Uterus (tissue), 4 donors: ENCODE measurements at places on chromosomes 16 and 17. TPM values are rescaled to one million over a fixed set of nuclear protein-coding genes. Genes with fewer than 3 reads are reported as not detected.
A peak's percentile ranks its signal among the peaks of the same experiment; 100 is the strongest.

DNA sequence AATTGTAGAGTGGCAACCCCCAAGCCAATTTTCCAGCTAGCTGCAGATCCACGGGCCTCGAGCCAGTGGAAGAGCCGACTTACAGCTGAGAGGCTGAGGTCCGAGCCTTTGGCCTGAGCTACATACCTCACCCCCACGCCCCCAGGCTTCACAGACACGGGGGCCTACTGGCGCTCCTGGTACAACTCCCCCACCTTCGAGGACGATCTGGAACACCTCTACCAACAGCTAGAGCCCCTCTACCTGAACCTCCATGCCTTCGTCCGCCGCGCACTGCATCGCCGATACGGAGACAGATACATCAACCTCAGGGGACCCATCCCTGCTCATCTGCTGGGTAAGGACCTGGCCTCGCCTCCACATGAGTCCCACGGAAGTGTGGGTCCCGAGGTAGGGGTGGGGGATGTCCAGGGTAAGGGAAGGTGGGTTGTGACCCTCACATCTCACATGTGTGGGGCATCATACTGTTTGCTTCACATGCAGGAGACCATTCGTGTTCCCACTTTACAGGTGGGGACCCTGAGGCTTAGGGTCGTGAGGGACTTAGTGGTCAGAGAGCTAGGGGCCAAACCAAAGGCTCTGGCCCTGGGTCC lies 3.4 kb downstream of the ACE start:
- no peak for DNase-seq

DNA sequence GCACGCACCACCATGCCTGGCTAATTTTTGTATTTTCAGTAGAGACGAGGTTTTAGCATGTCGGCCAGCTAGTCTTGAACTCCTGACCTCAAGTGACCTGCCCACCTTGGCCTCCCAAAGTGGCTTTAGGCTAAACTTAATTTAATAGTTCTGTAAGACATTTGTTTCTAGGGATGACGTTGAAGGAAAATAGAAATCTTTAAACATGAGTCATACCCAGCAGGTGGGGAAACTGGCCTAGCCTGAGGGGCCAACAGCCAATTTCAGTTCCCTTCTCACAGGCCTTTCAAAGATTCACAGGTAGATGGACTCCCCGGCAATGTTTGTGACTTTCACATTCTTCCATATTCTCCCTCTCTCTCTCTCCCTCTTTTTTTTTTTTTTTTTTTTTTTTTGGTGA lies 18.1 kb upstream of the ITPRIPL2 start:
- no peak for DNase-seq

- no peak for DNase-seq
Observed at GRCh38 chr16:55035956-55036355, 105.3 kb downstream of the IRX5 start.

GRCh38 chr17:8122924-8123694 lies 797 bp downstream of the HES7 start:
- DNase-seq: peak; percentile 28

- DNase-seq: no peak
Observed at GRCh38 chr17:16888413-16889087, 83.4 kb downstream of the TNFRSF13B start.

DNA sequence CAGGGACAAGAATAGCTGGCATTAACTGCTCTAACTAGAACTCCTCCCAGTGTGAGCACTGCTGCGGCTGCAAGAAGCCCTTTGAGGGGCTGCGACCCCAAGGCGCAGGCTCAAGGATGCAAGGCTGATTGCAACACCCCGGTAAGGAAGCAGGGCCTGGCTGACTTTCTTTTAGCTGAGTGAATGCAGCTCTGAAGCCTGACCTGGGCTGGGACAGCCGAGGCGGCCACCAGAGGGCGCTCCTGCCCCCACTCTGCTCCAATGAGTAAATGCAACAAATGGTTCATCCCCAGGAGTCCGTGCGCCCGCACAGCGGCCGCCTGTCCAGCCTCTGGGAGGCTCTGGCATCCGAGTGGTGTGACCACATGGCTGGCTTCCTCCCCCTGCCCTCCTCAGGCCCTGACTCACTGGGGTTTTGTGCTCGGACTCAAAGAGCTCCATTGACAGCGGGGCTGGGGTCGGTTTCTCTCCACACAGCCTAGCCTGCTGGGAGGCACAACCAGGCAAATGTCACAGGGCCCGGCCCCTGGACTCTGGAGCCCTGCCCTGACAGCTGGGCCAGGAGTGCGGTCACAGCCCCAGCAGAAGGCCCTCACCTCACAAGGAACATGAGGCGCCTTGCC lies at the start of gene SMIM5:
SMIM5 (plus strand) TSS at position 572 of the 623 bp plus-strand sequence. CDS start 6,768 bp downstream, outside the sequence.
- DNase-seq: peak; percentile 92

DNA sequence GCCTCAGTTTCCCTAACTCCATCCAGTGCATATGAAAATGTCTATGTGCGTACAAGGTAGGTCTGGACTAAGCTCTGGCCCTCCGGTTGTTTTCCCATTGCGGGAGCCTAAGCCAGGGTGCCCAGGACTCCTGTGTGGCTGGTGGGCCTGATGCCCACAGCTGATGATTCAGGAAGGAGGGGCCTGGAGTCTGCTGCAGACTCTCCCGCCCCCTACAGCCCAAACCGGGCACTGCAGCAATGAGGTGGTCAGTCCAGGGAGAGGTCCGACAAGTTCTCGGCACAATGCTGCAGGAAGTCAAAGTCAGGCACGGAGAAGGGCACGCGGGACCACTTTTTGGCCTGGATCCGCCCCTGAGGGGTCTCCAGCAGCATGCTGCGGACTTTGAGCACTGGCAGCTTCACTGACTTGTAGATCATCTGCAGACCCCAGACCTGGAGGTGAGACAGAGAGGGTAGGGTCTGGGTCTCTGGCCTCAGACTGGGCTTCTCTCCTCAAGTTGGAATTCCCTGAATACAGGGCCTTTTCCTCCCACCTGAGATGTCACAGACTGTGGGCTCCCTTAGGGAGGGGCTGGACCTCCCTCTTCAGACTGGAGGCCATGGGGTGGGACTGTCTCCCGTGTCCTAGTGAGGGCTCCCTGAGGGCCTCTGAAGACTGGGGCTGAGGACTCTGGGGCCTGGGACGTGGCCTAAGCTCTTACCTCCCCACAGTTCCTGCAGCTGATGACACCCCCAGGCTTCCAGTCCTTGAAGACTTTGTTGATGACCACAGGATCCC lies 3.4 kb upstream of the ZNF385C start:
- peak; percentile 65 for DNase-seq

GRCh38 chr17:73135766-73136165 lies 29.0 kb upstream of the SSTR2 start:
- no peak for DNase-seq

DNA sequence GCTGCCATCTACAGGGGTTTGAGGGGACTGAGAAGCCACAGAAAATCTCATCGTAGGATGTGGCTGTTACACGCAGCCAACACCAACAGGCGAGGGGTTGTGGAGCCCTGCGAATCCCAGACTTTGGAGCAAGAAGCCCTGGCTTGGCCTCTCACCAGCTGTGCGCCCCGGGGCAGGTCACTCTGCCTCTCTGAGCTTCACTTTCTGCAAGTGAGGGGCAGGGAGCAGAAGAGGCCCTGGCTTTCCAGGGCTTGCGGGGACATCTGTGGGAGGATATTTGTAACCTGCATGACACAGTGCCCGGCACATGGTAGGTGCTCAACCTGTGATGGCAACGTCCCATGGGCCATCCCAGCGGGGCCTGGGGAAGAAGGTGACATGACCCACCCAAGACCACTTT lies 32.9 kb upstream of the CIBAR2 start:
- no peak for DNase-seq

- no peak for DNase-seq
Observed at GRCh38 chr17:73539166-73539565, 105.1 kb downstream of the SDK2 start.

DNA sequence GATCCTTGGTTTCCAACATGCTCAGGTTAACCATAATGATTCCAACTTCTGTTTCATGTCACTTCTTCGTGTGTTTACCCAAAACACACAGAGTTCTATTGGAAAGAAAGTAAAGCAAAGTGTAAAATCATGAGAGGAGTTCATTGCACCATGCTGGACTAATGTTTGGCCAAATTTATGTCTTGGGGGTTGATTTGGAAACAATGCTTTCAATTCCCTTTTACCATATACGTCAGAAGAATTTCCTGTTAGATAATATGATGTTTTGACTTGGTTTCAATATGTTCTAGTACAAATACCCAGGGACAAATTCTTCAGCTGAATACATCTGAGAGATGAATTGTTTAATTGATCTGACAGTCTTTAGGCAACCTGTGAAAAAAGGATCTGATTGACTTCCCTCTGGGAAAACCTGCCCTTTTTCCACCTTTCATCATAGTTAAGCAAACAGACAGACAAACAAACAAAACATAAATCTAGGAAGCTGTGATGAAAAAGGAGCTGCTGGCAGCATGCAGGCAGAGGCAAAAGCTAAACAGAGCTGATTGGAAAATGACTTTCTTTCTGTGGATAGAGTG lies 26.0 kb upstream of the MPHOSPH6 start:
- no peak for DNase-seq

GRCh38 chr17:74677558-74678466 lies 34.9 kb downstream of the CD300LF start:
- DNase-seq: no peak

GRCh38 chr17:50154604-50155003 lies 4.1 kb upstream of the PPP1R9B start:
- no peak for DNase-seq

- DNase-seq: no peak
Observed at GRCh38 chr16:57791893-57792461, 10.3 kb downstream of the KIFC3 start.

GRCh38 chr17:82856361-82856760 lies 16.5 kb upstream of the ZNF750 start:
- no peak for DNase-seq

DNA sequence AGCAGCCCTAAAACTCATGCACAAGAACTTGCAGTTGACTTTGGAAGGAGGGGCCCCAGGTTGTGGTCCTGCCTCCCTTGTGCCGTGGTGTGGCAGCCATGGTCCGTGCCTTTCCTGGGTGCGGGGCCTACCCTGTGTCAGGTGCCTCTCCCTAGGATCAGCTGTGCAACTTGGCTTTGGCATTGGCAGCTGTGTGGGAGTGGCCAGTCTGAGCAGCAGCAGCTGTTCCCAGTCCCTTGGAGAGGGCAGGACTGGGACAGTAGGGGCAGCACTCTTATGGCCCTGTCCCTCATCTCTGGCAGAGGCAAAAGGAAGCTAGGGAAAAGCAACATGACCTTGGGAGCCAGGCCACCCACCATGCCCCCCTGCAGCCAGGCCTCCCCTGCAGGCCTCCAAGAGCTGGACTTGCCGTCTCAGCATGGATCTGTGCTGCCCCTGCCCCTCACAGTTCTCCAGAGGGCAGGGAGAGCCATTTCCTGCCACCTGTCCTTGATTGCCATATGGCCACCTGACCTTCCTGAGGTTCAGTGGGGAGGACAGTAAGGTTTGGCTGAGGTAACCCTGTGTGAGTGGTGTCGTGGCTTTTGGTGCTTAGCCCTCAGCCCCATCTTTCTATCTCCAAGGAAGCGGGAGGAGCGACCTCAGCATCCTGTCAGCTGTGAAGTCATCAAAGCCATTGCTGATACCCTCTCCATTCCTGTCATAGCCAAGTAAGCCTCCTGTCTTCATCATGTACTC lies 15.5 kb upstream of the NFATC3 start:
- no peak for DNase-seq

DNA sequence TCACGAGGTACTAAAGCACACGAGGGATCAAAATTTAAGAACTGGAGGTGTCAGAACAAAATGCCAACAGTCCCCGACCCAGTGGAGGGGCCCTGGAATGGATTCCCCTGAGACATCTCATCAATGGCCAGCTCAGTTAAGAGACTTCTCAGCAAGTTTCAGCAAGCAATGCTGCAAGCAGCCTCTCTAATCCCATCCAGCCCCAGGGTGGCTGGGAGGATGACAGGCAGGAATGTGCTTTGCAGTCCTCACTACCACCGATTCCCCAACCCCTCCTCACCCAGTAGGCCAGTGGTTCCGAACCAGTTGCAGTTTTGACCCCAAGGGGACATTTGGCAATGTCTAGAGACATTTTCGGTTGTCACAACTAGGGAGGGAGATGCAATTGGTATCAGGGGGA lies 8.7 kb downstream of the GPRC5B start:
- DNase-seq: no peak

DNA sequence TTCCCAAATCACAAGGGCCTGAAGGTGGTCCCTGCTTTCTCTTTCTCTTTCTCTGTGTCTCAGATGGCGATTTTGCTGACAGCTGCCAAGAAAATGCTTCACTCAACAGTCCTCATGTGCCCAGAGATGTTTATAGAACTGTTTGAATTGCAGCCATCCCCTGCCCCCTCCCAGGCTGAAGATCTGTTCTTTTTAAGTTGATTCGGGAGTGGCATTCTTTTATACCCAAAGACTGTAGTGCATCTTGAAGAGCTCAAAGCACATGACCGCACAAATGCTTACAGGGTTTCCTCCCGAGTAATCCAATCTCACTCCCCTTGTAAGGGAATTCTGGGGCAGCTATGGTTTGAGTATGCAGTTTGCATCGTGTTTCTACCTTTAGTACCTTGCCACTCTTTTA lies 75.7 kb downstream of the SEC14L1 start:
- no peak for DNase-seq

GRCh38 chr17:61075988-61076387 lies 323.7 kb upstream of the TBX2 start:
- DNase-seq: no peak

- no peak for DNase-seq
Observed at GRCh38 chr17:82087961-82088837, 9.8 kb downstream of the FASN start.

DNA sequence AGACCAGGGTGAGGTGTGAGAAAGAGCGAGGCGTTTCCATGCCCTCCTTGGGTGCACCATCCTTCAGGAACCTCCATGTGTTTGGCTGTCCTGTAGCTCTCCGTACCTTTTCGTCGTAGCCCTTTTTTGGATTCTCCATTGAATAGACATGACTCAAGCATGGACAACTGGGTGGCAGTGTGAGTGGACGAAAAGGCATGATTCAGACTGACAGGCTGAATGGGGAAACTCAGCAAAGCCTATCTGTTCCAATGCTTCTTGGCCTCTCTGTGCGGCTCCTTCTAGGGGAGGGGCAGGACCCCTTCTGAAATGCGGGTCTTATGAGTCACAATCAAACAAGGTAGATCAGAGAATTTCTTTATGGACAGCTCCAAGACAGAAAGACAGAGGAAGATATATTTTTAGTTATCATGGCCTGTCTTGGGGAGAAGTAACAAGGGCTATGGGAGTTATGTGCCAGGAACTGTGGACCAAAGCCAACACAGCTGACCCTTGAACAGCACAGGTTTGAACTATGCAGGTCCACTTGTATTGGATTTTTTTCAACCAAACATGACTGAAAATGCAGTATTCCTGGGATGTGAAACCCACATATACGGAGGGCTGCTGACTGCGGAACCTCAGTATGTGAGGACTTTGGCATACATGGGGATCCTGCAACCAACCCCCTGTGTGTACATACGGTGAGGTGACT lies 22.9 kb downstream of the ADORA2B start:
- no peak for DNase-seq

GRCh38 chr17:30848021-30848420 lies 16.3 kb downstream of the ATAD5 start:
- no peak for DNase-seq

ABCC11 gene
- total RNA-seq: not detected

FN3K gene
- total RNA-seq: 10.8 TPM

FKBP10 gene
- total RNA-seq: 22.9 TPM

CLEC3A gene
- total RNA-seq: not detected

LPO gene
- total RNA-seq: not detected

MFSD6L gene
- total RNA-seq: 2.4 TPM

CD300E gene
- not detected for total RNA-seq

CARD14 gene
- 1.4 TPM for total RNA-seq

C16orf96 gene
- 0.26 TPM for total RNA-seq

ASB16 gene
- 0.14 TPM for total RNA-seq
